ENCODE measurements at places on chromosomes 1 and 21.

GRCh38 chr1:85363521-85363920 lies 87.1 kb upstream of the BCL10 start:
- no peak for DNase-seq

GRCh38 chr1:26607186-26607585 lies 77.6 kb downstream of the RPS6KA1 start:
- DNase-seq: no peak

- no peak for DNase-seq
Measured at GRCh38 chr1:229161740-229162139, 109.2 kb upstream of the RAB4A start.

DNA sequence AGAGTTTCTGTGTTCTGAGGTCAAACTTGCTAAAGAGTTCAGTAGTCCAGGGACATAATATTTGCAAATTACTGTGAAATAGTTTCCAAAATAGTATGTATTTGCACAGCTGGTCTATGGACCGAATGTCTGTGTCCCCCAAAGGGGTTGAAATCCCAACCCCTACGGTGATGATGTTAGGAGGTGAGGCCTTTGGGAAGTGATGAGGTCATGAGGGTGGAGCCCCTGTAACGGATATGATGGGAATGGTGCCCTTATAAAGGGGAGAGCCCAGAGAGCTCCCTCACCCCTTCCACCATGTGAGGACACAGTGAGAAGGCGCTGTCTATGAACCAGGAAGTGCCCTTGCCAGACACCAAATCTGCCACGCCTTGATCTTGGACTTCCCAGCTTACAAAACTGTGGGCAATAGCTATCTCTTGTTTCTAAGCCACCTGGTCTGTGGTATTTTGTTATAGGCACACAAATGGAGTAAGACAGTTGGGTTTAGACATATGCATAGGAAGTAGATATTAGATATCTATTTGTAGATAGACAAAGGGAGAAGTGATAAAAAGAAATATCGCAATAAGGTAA lies 21.7 kb downstream of the RNF187 start:
- DNase-seq: no peak

DNA sequence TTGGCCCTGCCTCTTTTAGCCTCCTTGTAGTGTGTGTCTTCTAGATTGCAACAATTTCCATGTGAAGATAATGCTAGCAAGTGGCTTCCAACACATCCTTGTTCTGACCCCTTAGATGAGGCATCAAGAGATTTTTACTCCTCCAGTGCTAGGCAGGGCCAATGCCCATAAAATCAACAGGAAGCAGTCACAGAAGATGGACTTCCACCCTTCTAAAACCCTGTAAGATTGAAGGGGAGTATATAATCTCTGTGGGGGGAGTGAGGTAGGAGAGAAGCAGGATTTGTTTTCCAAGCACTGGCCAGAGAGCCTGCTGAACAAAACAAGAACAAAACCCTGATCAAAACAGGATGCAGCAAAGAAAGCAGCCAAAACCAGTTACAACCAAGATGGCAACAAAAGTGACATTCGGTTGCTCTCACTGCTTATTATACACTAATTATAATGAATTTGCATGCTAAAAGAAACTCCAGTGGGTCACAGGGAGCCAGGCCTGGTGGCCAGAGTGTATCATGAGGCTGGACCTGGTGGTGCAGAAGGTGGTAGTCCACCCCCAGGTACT lies 12.1 kb downstream of the GON4L start:
- no peak for DNase-seq

GRCh38 chr1:100643471-100644196 lies 75.9 kb upstream of the VCAM1 start:
- DNase-seq: no peak

DNA sequence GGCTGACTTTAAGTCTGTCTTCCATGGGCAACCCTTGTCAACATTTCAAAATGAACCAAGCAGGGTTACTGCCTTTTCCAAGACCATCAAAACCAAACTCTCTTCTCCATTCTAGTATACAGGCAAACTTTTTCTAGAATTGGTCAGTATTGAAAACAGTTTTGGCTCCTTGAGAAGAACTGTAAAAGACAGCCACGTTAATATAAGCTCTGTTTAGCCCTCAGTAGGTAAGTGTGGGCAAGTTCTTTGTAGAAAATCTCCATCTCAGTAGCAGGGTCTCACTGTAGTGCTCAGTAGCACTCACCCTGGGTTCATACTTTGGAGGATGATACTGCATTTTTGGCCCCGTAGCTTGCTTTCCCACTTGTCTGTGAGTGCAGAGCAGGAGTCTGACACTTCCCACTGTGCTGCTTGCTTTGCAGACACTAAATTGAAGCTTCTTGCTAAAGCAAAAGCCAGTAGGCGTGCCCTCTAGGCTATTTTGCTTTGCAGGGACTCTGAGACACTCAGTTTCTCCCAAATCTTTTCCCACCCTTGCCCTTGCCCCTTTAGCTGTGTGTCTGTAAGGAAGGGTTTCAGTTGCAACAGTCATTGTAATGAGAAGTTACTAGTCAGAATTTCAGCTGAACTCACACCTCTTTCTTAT lies 34.3 kb upstream of the CACYBP start:
- DNase-seq: no peak

GRCh38 chr1:100350787-100351094 lies 1.6 kb upstream of the CDC14A start:
- no peak for DNase-seq

- DNase-seq: no peak
Measured at GRCh38 chr1:246413430-246413829, 93.6 kb downstream of the SMYD3 start.
